ENCODE measurements at places on chromosomes 5 and 9. TPM values are rescaled to one million over a fixed set of nuclear protein-coding genes. Genes with fewer than 3 reads are reported as not detected.

GRCh38 chr5:61808091-61808490, 476.0 kb downstream of the ZSWIM6 start:
- DNase-seq = no peak

The COL15A1 gene
- 55.9 TPM for total RNA-seq

The OLFM1 gene
- total RNA-seq = 11.9 TPM

The COL27A1 gene
- total RNA-seq = 8.0 TPM

The EGFL7 gene
- 61.5 TPM for total RNA-seq

Measured in Right ventricle myocardium superior (tissue), 1 donor.